EL (cell line): ENCODE measurements at places on chromosomes 12 and 14.

DNA sequence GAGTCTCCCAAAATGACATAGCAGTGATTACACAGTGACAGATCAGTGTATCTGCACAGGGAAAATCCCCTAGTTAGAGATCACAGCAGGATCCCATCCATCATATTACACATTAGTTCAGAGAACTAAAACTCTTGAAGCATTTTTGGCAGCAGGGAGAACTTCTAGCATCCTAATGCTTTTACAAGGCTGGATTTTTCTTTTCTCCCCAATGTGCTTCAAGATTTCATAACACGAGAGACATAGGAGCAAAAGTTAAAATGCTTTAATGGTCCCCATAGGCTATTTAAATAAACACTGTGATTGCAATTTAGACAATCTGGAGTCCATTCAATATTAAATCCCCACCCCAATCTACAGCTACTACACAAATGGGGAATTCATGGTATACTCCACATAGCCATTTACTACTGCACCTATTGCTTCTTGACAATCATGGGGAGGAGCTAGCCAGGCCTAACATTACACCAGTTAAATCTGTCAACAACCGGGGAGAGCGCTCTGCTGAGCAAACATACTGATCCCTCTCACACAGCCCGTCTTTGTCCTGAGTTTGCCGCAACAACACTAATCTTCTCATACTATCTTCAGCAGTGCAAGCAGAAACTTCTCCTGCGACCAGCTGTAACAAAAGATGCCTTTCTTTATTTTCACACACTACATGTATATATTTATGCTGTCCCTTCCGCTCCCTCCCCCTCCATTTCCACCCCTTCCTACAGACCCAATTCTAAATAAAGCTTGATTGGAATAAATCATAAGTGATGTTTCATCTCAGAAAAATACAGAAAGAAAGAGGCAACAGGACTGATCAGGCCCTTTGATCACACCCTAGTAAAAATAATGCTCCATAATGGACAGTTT is 120.3 kb upstream of the SOX5 start:
- no peak for DNase-seq

DNA sequence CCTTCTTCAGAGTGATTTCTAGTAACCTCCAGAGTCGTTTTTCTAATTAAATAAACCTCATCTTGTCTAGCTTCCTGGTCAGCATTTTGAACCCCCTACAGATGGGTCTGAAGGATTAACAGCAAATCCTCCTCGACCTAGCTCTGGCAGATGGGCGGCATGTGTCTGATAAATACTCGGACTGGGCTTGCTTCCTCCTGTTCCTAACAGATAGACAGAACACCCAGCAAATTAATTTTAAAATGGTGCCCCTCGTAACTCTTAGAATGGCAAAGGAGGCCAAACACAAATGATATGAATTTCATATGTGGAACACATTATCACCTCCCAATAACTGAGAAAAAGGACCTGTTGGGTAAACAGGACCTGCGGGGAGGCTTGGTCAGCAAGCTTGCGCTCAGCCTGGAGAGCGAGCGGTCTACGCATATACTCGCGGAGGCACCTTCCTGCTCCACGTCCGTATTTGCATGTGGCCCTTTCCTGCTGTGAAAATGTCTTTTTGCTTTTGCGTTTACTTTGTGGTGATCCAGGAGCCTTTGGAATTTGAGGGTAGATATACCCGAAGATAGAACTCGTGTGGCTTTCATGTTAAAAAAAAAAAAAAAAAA is 79.6 kb downstream of the OTX2 start:
- DNase-seq = no peak

DNA sequence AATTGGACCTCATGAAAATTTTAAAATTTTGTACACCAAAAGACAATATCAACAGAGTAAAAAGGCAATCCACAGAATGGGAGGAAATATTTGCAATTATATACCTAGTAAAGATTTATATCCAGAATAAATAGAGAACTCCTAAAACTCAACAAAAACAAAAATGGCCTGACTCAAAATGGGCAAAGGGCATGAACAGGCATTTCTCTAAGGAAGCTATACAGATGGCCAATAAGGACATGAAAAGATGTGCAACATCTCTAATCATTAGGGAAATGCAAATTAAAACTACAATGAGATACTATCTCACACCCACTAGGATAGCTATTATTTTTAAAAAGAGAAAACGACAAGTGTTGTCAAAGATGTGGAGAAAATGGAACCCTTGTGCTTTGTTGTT is 10.9 kb upstream of the APOF start:
- DNase-seq = no peak

- peak; percentile 49 for DNase-seq
Observed at GRCh38 chr14:52473557-52473956, 78.7 kb downstream of the TXNDC16 start.

DNA sequence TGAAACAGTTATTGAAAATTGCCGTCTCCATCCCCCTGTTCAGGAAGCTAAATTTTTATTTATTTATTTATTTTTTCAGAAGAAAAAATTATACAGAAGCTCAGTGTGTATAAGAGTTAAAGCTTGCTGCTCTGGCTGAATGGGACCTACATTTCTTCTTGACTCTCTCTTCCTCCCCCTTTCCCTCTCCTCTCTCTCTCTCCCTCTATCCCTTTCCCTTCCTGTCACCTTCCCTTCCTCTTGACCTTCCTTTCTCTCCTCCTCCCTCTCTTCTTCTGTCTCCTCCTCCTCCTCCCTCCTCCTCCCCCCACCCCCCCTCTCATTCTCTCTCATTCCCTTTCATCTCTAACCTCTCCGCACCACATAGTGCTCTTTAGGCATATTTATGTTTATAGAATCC is 39.1 kb downstream of the APAF1 start:
- no peak for DNase-seq

- DNase-seq = no peak
Observed at GRCh38 chr12:6171409-6172015, 28.7 kb upstream of the CD9 start.

DNA sequence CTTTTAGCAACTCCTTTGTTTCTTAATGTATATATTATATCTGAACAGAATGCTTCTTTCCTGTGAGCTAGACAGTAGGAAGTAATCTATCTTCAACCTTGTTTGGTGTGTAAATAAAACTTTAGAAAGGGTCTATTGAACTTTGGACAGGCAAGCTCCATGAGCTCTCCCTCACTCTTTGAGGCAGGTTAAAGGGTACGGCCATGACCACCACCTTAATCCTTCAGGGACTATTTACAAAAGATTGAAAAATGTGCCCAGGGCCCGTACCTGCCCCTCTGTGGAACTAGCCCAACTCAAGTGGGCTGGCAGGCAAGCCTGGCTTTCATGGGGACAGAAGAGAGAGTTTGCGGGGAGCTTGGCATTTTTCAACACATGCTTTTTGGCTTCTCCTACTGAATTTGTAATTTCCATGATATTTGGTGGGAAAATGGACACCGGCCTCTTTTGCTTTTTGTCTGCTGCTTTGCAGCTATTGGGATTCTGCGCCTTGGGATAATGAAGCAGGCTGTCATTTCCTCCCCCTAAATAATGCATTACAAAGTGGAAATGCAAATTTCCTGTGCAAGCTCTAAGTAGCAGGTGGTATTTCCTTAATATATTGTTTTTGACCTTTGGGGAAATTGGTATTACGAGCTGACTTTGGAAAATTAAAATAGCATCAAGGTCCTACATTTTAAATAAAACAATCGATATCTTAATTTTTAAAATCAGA is 106.0 kb downstream of the HMGA2 start:
- no peak for DNase-seq

DNA sequence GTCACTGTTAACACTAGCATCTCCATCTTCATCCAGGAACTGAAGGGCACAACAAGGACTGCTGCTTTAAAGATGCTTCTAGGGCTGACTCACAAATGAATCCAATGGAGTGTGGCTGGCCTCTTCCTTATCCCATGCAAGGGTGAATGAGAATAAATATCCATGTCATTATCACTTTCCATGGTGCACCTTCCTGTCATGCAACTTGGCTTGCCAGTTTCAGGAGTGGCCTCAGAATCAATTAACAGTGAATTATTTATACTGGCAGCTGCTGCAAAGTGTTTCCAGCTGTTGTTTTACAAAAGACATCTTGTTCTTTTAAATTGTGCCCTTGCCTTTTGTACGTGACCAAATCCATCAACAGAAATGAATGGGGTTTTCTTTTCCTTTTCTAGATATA is 499.3 kb upstream of the TMEM132C start:
- no peak for DNase-seq

DNA sequence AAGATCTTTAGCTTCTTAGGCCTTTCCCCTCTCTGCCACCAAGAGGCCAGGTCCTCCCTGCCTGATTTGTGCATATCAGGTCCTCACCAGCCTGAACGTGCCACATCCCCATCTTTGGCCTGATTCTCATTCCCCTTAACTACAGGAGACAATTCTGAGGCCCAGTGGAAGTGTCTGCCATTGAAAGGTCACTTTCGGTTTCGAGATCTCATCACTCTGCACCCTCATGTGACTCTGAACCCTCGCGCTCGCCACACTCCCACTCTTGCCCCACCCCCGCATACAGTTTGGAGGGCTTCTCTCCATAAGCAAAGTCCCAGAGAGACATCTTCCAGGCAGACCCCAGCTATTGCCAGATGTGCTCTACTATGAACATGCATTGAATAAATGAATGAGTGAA is 189.0 kb downstream of the NTF3 start:
- no peak for DNase-seq

DNA sequence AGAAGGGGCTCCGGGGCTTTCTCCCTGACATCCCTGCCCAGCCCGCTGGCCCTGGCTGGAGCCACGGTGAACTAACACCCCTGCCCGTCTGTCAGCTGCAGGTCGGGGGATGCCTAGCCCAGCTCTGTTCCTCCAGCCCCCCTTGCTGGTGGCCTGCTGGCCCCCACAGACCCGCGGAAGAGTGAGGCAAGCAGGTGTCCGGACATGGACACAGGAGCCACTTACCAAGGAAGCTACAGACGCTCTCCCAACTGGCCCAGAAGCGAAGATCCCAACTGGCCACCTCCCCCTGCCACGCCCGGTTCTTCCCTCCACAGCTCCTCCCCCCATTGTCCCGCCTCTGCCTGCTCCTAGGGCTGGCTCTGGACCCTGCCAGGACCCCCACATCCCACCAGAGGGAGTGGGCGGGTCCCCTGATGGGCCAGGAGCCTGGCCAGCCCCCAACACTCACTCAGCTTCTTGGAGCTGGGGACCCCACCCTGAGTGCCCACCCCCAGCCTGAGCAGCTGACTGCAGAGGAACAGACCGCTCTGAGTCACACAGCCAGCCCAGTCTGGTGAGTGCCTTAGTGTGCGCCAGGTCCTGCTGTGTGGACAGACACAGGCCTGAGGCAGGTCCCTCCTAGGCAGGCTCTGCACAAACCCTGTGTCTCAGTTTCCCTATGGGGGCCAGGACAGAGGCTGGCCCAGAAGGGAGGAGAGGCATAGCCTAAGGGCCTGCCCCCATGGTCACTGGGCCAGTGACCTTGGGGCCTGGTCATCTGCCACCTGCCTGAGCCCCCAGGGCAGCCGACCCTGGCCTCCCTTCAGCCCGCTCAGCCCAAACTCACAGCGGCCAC is 7.7 kb downstream of the AHNAK2 start:
- peak; percentile 85 for DNase-seq

- DNase-seq = peak; percentile 74
Observed at GRCh38 chr12:56158926-56159461, 835 bp downstream of the MYL6 start.

- peak; percentile 51 for DNase-seq
Observed at GRCh38 chr12:69028941-69029729, 96.2 kb upstream of the CPM start.
